ENCODE measurements at places on chromosomes 6 and 20.

- no peak for DNase-seq
Observed at GRCh38 chr6:43082806-43083655, 6.9 kb downstream of the PTK7 start.

DNA sequence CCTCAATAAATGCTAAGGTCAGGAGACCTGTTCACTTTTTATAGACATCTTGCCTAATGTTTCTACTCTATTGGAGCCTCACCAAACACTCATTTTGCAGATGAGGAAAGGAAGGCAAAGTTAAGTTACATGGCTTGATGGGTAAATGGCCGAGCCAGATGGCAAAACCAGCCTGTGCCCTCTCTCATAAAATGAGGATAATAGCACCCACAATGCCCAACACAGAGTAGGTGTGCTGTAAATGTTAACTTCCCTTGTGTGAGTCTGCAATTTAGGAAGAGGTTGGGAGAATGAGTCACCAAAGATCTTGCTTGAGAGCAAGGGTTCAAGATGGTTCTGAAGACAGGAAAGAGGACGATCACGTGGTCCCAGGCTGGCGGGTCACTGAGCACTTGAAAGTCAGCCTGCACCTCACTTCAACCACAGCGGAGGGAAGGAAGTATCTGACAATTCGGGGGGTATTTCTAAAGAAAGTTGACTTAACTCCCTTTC is 3.3 kb downstream of the KCNK5 start:
- DNase-seq = no peak

- no peak for DNase-seq
Observed at GRCh38 chr6:39102071-39102820, 12.7 kb downstream of the SAYSD1 start.

DNA sequence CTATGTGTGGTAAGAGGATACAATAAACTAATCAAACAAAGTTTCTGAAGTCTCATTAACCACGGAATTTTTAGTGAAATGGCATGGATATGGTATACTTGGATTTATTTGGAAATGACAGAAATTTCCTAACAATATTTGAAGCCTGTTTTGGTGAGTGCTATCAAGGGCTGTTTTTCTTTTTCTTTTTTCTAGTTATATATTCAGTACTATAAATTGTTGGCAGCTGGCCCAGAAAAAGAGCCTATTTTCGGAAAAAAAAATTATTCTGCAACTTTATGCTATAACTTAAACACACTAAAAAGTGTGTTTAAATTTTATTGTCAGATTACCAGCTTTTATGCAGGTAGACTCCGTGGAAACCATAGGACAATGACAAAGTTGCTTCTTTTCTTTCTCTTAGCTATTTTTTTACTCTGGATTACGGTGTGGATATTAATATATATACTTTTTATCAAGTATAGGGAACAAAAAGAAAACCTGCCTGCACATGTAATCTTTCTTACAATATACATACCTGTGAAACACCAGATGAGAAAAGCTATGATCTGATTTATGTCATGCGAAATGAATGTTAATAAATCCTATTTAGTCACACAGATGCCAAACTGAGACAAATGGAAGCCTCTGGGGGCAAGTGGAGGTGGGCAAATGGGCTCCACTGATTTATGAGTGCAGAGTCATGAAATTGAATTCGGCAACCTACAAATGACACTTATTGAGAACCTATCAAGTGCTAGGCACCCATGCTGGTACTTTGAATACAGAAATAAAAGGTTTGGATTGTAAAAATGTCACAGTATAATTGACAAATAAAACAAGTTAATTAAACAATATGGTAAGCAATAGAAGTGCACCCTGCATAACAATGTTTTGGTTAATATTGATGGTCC is 919.5 kb upstream of the FLRT3 start:
- no peak for DNase-seq

DNA sequence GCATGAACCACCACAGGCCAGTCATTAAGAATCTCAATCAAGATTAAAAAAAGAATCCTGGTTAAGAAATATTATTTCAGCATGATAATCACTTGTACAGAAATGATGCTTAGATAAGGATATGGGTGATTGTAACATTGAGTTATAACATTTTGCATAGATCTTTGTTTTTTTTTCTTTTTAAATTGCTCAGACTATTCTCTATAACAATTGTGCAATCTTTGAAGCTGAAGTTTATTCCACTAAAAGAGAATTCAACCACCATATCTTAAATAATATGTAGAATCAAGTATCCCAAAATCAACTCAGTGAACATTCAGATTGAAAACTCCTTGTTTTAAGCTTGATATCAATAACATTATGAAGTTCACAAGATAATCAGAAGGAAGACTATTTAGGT is 663 bp upstream of the SMIM28 start:
- DNase-seq = no peak

DNA sequence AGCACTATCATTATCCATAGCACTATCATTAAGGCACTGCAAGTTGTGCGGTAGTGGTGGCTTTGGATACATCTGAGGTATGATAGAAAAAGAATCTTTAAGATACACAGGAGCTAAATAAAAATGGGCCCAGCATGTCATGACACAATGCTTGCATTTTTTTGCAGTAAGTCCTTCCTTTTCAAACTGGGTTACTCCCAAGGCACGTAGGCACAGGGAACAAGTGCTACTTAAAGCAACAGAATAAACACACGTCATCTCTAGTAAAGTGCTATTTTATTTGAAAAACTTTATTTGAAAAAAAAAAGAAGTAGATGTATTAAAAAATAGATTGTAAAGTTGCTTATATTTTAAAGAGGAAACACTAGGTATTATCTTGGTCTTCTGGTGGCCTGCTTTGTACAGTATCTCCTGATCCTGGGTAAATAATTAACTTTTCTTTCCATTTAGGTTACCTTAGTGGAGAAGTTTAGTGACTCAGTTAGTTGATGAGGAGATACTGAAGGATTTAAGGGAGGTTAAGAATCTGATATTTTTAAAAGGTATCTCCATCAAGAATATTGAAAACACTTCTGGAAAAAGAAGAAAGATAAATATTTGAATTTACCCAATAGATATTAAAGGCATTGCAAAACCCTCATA is 129.6 kb downstream of the EDN1 start:
- DNase-seq = no peak

- no peak for DNase-seq
Observed at GRCh38 chr20:37878835-37879599, 23.9 kb upstream of the VSTM2L start.

GRCh38 chr6:12175626-12176025 is 114.5 kb upstream of the EDN1 start:
- DNase-seq = no peak

DNA sequence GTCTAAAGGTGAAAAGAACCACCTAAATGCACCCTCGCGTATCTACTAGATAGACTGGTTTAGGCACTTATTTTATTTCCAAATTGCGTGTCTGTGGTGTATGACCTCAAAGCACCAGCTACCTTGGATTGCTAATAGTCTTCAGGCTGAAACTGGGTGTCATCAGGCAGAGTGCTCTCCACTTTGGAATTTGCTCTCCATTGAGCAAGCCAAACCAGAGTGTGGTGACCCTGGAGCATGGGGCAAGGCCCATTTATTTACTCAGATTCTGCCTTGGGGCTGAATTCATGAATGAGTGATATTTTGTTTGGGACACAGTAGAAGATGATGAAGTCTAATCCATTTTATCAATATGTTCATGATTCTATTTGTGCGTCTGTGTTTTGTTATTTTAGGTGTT is 812.8 kb upstream of the SLC35B3 start:
- DNase-seq = no peak

- no peak for DNase-seq
Observed at GRCh38 chr6:76701610-76702009, 629.1 kb upstream of the IMPG1 start.

DNA sequence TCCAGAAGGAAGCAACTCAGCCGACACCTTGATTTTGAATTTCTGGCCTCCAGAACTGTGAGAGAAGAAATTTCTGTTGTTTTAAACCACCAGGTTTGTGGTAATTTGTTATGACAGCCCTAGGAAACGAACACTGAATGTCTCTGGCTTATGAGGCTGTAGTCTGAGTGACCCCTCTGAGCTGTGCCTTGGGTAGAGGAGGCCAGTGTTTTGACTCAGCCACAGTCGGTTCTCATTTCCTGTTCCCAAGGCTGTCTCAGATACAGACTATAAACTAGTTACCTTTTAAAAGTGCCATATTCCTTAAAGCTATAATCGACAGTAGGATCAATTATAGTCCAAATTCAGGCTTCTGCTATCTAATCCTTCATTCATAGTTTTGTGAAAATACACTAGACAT is 391.2 kb upstream of the MAP3K7 start:
- no peak for DNase-seq

DNA sequence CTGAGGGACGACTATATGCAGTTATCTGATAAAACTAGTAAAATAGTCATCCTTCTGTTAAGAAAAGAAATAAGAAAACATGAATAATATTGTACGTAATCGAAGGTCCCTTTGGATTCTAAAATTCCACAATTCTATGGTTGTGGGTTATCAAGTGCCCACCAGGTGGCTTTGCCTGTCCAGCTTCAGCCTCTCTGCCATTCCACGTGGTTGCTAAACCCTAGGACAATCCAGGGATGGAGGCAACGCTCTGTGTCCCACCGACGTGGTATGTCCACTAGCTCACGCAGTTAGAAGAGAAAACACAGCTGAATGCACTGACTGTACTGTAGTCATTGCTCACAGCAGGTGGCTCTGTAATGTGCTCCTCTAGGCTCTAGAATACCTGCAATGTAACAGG is 349.3 kb downstream of the FARS2 start:
- no peak for DNase-seq

DNA sequence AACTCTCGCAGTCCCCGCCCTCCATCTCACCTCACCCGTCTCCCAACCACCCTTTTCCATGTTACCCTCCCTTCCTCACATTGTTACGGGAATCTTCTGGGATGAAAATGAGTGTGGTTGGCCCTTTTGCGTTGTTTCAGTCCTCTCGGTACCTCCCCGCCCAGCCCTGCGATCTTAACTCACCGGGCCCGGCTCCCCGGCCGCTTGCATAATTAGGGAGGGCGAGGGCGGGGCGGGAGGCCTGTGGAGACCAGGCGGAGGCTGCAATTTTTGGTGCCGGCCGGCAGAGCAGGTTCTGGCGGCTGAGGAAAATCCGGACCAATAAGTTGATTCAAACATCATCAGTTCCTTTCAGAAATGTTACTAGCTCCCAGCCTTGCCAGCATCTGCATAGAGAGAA is 25.2 kb downstream of the TFAP2B start:
- DNase-seq = no peak

DNA sequence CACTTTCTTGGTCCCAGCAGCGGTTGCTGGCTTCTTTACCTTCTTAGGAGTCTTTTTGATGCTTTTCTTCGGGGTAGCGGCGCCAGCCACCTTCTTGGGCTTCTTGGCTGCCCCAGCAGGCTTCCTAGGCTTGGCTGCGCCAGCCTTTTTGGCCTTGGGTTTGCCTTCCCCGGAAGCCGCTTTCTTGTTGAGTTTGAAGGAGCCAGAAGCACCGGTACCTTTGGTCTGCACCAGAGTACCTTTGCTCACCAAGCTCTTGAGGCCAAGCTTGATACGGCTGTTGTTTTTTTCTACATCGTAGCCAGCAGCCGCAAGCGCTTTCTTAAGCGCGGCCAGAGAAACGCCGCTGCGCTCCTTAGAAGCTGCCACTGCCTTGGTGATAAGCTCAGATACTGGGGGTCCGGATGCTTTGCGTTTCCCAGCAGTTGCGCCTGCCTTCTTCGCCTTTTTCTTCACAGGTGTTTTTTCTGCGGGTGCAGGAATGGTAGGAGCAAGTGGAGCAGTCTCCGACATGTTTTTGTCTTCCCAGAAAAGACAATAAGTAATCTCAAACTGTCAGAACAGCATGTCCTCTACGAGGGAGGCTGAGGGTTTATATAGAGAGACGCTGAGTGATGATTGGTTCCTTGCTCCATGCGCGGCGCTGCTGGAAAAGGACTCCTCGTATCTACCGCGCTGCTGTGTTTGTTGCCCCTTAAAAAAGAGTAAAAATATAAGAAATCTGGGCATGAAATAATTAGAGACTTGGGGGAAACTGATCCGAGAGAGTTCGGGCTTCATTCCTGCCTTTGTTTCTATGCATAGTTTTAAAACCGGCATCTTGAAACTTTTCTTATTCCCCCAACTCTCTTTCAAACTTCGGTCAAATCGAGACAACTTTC is 130.3 kb upstream of the BTN3A2 start:
- peak; percentile 43 for DNase-seq

DNA sequence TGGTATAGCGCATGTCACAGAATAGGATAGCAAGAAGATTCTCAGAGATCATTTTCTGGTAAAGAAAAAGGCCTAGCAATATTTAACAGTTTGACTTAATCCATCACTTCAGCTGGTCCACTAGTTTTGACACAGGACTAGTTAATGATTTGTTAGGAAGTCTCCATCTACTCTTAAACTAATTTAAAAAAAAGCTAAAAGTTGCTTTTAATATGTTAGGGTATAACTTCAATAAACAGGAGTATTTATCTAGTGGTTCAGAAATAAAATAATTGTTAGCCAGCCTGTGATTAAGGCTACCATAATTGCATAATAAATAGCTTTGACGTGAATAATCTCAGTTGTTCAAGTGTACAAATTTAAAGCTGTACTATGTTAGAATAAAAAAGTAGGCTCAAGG is 195.6 kb downstream of the FUT9 start:
- DNase-seq = no peak

- no peak for DNase-seq
Observed at GRCh38 chr6:33983109-33983716, 162.7 kb downstream of the GRM4 start.

- DNase-seq = no peak
Observed at GRCh38 chr20:37803438-37804307, 99.3 kb upstream of the VSTM2L start.

DNA sequence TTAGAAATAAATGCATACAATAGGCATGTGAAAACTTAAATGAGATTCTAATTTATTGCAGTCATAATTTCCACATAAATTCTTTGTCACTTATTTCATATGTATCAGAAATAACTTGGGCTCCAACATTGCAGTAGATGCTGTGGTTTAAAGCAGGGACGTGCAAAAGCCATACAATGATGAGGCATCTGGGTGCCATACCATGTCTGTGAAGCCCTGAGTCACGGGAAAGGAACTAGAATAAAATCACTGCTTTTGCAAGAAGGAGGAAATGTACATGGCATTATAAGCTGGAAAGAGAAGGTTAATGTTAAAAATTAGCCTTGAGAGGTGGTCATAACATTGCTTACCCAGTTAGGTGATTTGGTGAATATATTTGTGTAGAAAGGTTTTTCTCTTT is 180.4 kb downstream of the SASH1 start:
- DNase-seq = no peak

GRCh38 chr20:36646678-36647077 is 682 bp upstream of the SLA2 start:
- no peak for DNase-seq

GRCh38 chr6:29796026-29796425 is 31.6 kb upstream of the HLA-G start:
- DNase-seq = no peak

GRCh38 chr20:18719426-18719825 is 94.2 kb upstream of the SCP2D1 start:
- no peak for DNase-seq

GRCh38 chr20:9269280-9269971 is 200.5 kb downstream of the PLCB4 start:
- DNase-seq = no peak

DNA sequence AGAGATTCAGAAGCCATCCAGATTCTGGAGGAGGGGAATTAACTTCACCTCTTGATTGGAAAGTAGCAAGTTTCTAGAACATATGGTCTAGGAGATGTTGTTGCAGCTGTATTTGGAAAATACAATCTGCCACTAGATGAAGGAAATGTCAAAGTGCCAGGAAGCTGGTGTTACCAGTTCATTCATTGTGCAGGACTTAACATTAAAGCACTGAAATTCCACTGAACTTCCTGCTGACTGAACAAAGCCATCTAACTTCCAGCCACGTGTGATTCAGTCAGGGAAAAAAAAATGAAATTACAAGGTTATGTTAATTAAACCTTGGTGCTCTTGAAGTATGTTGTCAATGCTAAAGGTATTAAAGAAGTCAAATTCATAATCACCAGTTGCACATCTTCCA is 321.5 kb upstream of the SASH1 start:
- DNase-seq = no peak
